ENCODE measurements at places on chromosomes 6 and 20. TPM values are rescaled to one million over a fixed set of nuclear protein-coding genes. Genes with fewer than 3 reads are reported as not detected.

- DNase-seq, result no peak
Measured at GRCh38 chr6:104472021-104472901, 387.5 kb downstream of the HACE1 start.

- DNase-seq, result no peak
Measured at GRCh38 chr6:33966536-33966935, 162.7 kb upstream of the MLN start.

Gene ARMC12
- total RNA-seq, result not detected

DNA sequence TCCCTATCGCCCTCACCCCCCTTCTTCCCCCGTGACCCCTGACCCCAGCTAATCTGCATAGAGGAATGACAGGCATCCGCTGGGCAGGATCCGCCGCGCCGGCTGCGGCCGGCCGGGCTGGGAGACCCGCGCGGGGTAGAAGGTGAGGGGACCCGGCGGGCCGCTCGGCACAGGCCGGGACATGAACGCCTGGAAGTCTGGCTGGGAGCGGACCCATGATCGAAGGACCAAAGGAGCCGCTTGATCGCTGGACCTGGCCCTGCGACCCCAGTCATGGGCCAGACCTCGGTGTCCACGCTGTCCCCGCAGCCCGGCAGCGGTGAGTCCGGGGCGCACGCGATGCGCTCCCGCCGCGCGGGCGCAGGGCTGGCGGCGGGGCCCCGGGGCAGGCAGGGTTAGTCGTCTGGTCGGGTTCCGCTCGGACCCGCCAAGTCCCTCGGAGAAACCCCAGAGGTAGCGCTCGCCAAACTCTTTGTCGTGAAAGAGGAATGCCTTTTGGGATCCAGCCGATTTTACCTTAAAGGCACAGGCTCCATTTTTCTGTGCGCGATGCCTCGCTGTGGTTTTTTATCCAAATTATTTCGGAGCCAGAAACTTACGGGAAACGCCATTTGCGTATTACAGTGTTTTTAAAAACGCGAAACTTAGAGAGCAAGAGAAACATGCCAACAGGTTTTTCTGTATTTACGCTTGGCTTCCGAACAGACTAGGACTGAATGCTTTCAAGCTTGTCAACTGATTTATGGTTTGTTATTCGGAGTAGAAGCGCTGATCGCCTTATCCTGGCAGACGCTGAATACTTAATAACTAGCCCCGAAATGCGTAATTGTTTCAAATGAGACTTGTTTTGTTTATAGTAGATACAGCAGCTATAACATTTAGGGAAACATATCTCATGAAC, at the start of gene PHACTR2:
Gene PHACTR2 (plus strand): TSS at position 75 of the 901 bp plus-strand sequence. CDS start 199 bp downstream, at position 274.
- DNase-seq, result peak; percentile 76

- DNase-seq, result no peak
Measured at GRCh38 chr6:437037-437392, 45.5 kb downstream of the IRF4 start.

GRCh38 chr6:165484178-165484889, 174.9 kb upstream of the C6orf118 start:
- DNase-seq, result no peak

DNA sequence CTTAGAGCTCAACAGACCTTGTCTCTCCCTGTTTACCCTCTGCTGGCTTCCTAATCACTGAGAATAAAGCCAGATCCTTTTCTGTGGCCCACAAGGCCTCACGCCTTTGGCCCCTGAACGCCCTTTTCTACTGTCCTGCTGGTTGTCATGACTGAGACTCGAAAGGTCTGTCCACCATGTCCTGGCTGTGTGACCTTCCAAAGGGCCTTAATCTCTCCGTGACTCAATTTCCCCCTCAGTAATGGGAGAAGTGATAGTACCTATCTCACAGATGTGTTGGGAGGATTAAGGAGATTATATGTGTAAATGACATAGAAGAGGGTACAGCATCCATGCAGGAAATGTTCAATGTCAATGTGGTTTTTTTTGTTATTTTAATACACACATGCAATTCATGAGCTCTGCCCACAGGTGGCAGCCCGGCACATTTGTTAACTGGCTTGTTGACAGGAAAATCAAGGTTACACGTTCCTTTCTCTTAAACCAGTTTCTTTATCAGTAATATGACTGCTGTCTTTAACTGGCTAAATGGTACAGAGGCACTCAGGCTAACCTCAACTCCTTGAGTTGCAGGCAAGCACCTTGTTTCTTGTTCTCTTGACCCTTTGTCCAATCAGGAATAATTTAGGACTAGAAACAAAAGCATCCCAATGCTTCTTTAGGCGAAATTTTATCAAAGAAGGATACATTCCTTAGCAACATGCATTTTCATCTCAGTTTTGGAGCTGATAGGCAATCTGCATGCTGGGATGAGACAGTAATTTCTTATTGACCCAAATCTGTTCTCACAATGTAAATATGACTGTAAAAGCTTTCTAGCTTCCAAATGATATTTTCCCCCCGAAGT, 16.6 kb downstream of the SLC22A1 start:
- peak; percentile 57 for DNase-seq

- DNase-seq, result peak; percentile 47
Measured at GRCh38 chr6:33407132-33407718, 3.6 kb upstream of the PHF1 start.

DNA sequence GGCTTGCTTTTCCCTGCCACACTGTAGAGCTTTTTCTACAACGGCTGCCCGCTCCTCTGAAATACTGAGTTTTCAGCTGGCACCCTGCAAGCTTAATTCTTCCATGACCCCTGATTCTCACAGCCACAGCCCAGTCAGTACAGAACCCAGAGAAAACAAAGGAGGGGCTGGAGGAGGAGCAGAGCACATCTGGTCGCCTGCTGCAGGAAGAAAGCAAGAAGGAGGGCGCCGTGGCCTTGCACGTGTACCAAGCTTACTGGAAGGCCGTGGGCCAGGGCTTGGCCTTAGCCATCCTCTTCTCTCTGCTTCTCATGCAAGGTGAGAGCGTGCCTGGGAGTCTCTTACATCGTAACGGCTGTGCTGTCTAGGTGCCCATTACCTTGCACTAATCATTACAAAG, 11.3 kb downstream of the DLK2 start:
- DNase-seq, result no peak

DNA sequence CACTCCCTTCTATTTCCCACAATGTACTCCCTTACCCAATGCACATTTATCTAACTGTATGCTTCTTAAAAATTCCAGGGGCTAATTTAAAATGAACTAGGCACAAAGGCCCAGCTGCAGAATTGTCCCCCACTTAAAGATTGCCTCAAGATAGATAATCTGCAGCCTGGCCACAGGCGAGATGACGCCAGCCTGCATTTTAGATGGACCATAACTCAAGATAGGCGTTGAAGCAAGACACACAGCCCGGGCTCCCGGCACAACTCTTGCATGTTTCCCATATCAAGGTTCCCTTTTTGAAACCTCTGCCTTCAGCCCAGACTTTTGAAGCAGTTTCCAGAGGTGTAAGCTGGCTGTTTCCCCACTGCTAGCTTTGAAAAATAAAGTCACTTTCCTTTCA, 3.2 kb upstream of the REPS1 start:
- DNase-seq, result no peak

- DNase-seq, result no peak
Measured at GRCh38 chr6:90534337-90535025, 52.4 kb downstream of the MAP3K7 start.

DNA sequence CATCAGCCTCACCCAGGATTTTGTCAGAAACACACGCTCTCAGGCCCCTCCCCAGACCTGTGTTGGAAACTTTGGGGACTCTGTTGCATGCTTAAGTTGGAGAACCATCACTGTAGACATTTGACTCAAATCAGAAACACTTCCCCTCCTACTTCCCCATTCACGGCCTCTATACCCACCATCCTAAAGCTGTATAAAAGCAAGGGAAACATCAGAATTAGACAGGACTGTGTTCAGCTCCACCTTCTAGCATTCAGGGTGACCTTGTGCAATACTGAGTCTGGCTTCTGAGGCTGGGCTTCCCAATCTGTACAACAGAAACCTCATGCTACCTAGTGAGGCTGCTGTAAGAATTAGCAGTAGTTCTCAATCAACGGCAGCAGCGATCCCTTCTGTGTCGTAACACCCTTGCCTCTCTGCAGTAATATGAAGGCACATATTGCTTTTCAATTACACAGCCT, 252.3 kb downstream of the LY86 start:
- DNase-seq, result no peak

DNA sequence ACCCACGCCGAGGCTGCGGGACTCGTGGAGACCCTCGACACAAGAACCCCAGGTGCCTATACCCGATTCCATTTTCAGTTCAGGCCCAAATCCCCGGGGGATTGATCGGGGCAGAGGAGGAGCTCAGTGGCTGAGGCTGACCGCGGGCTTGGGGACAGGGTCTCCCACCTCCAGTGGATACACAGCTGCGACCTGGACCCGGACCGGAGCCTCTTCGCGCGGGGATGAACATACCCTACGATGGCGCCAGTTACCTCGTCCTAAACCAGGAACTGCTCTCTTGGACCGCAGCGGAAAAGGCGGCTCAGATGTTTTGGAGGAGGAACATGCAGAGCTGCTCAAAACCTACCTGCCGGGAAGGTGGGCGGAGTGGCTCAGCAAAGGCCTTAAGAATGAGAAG, 27.4 kb upstream of the HLA-G start:
- no peak for DNase-seq

DNA sequence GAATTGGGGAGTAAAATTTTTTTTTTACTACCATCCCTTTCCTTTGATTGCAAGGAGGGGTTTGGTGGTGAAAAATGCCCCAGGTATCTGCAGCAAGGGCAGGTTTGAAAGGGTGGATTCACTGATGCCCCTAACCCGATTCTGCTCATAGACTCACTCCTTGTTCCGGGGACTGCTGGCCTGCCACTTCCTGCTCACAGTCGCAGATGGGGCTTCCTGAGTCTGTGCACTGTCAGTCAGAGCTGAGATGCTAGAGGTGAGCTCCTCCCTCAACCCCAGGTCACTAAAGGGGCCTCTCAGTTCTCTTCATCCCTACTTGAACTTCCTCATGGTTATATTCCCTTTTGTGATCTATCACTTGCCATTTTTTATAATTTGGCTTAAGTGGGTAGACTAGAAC, 357.9 kb downstream of the FARS2 start:
- no peak for DNase-seq

Gene SLC32A1
- total RNA-seq, result not detected

- DNase-seq, result no peak
Measured at GRCh38 chr6:56491606-56492328, 150.9 kb downstream of the DST start.

Gene SLC22A3
- 31.5 TPM for total RNA-seq

DNA sequence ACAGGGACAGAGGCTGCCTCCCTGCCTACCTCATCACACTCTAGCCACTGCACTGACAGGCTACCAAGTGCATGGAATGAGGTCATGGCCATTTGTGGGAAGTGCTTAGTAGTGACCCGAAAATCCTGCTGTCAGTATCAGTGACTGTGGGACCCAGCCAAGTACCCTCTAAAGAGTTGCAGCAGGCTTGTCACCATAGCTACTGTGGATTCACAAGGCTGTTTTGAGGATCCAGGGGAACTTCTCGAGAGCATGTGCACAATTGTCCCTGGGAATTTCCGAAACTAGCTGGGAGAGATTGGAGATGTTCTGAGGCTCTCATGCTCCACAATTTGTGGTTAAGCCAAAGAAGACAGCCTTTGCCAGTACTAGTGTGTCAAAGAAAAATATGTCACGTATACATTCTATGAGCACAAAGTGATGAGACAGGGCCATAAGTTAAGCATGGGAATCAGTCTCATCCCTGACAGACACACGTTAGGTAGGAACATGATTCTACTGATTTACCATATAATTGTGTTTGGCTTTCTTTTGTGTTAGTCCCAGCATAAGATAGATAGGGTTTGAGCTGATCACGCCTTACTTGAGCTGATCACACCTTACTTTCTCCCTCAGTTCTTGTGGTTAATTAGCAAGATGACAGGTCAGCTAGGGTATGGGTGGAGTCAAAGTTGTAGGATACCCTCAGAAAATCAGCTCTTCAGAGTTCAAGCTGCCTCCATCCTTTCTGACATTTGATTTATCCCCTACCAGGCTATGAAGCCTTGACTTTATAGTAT, 42.6 kb upstream of the TMEM170B start:
- DNase-seq, result no peak

GRCh38 chr6:14630016-14630415, 512.4 kb downstream of the CD83 start:
- no peak for DNase-seq

- no peak for DNase-seq
Measured at GRCh38 chr6:163395122-163395830, 19.2 kb upstream of the QKI start.

DNA sequence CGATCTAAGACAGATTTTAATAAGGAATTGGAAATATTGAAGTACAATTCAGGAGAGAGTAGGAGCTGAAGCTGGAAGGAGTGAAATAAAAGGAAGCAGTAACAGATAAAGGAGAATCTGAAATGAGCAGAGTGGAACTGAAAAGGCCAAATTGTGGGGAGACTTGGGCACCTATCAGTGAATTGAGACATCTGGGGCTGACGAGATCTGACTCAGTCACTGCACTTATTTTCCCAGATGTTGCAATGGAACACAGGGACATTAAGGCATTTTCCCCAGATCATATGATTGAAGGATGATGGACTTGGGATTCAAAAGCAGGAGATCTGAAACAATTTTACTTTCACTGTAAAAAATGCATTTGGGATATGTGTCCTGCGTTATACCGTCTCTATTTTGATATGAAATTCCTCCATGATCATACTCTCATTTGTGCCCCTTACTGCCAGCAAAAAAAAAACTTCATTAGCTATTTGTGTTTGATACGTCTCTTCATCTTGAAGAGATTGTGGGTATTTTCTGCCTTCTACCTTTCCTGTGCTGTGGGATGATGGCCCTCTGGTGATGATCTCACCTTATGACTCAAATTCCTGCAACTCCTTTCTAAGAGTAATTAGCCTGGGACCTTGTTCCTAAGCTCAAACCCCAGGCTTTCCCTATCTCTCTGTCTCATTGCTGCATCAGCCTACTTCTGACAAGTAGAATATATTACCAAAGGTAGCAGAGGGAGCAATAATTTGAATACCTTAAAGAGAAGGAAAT, 278.5 kb upstream of the MAN1A1 start:
- DNase-seq, result no peak

GRCh38 chr20:59873409-59873808, 60.0 kb downstream of the SYCP2 start:
- no peak for DNase-seq

- DNase-seq, result no peak
Measured at GRCh38 chr6:144395826-144396225, 110.7 kb downstream of the UTRN start.

DNA sequence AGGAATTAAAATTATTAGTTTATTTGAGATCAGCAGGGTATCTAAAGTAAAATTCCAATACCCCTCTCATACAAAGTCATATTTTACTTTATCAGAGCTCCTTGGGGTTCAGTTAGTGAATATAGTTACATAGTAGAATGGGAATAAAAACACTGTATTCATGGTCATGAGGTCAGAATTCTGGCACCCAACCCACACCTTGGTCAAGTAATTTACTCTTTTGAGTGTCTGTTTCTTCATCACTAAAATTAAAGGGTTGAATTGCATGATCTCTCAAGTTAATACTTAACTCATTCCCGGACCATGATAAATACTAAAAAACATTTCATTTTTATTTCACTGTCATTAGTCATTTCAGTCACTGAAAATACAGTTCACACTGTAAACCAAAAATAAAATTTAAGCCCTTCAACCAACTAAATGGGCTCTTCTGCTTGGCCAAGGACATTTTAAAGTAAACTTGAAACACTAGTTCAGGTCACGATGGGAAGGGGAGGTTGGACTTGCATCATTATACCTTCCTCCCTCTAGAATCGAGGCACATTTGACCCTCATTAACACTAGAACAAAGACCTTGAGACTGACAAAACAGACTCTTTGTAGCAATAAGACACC, 21.1 kb upstream of the HLA-DRB1 start:
- DNase-seq, result no peak

Gene SCRT2
- total RNA-seq, result not detected

- no peak for DNase-seq
Measured at GRCh38 chr6:98787435-98787834, 46.9 kb upstream of the POU3F2 start.

Gene ARMH2
- not detected for total RNA-seq

Gene PPP1R14C
- total RNA-seq, result not detected

Measured in HepG2 (cell line).